Activated CD8-positive, alpha-beta T cell treated with anti-CD3 and anti-CD28 coated beads for 36 hours (primary cell): ENCODE measurements at places on chromosomes 7 and 10.

- no peak for DNase-seq
These were observed 204.1 kb upstream of the POM121L12 start for GRCh38 chr7:52831321-52831720.

GRCh38 chr7:131011976-131012375 lies 278.0 kb upstream of the KLF14 start:
- no peak for DNase-seq

GRCh38 chr10:21649454-21649872 lies 115.4 kb downstream of the MLLT10 start:
- DNase-seq = peak; percentile 41

GRCh38 chr7:139482662-139483466 lies 609 bp downstream of the KLRG2 start:
- DNase-seq = peak; percentile 32

DNA sequence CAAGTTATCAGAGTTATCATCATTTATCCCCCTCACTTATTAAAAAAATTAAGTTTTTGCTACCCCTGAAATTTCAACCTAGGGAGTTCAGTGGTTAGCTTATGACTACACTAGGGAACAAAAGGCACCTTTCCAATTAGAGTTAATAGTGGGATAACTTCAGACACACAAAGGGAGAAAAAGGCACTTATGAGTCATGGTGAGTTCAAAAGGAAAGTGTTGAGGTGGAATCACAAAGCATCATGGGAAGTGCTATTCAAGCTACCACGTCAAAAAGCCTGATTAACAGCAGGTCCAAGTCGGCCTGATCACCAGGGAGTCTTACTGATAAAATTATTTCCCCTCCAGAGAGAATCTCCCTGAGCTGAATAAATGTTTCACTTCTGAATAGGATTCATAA lies 165.7 kb downstream of the C7orf25 start:
- no peak for DNase-seq

GRCh38 chr10:27659786-27660185 lies 85.8 kb downstream of the MKX start:
- no peak for DNase-seq

- DNase-seq = no peak
These were observed at the start of gene TMEM176B for GRCh38 chr7:150799741-150800580. TSS of gene TMEM176B (minus strand) at chr7:150800364. CDS start at chr7:150796569, 3,795 bp downstream.

DNA sequence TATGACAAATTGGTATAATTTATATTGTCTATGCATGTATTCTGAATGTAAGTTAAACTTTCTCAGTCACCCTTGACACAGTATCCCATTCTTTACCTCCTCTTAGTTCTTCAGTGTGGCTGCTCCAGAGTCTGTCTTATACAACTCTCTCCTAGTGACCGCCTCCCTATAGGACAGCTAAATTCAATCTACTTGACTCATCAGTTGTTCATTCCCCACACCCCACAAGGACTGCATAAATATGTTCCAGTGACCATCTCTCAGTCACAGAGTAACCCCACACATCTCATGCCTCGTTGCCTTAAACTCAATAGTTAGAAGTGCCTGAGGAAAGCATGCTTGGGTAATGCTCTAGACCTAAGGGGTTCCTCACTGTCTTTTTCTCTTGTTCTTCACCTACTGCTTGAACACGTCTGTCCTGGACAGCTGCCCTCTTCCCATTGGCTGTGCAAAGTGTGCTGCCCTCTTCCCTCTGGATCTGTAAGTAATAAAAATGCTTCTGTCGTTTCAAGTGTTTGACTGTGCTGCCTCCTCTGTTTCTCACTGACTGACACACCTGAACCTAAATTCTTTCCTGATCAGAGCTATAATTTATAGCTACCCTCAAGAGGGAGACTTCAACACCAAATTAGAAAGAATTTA lies 494.6 kb upstream of the GRM3 start:
- no peak for DNase-seq

DNA sequence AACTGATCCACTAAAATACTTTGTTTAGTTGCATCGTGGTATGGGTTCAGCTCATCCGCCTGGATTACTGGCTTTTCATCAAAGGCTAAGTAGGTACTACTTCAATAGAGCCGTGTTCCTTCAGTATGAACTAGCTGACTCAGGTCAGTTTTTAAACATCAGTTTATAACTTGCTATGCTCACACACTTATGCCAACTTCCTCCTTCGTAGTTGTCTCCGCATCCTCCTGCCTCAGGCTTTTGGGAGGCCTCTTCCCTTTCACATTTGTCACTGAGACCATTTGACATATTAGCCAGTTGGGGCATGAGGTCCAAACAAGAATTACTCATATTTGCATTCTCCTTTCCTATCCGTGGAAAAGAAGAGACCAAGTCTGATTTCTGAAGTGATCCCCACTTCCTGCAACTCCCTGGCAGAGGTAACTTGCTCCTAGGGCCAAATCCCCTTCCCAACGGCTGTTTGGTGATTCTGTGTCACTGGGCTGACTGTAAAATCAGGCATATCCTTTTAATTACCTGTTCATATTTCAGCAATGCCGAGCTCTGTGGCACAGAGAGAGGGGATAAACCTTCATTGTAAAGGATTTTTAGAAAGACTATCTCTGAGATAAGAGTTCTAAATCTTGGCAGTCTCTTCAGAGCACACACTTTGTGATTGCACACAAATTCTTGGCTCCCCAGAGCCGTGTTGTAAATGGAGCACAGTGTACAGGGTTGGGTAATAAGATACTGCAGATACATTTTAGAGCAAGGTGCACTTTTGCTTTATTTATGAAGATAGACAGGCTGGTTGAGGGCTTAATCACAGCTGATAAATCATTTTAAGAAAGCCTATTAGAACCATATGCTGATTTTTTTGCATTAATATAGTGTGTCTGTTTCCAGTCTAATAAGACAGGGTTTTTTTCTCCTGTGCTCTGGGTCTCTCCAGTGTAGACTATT lies 108.0 kb downstream of the CREB5 start:
- DNase-seq = no peak

DNA sequence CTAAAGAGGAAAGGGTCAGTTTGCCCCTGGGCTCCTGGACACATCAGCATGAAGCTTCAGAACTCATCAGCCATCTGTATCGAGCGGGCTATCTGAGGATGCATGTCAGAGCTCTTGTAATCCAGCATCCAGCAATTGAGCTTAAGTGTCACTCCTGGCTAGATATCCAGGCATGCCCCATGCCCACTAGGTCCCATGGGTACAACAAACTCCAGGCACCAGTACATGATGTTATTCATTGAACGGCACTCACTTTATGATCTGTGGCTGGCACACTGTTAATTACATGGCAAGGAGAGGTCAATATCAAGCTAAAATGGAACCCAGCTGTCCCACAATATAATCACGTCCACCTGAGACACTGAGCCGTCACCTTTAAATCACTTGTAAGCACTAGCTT lies 274.2 kb downstream of the ELMO1 start:
- DNase-seq = no peak

DNA sequence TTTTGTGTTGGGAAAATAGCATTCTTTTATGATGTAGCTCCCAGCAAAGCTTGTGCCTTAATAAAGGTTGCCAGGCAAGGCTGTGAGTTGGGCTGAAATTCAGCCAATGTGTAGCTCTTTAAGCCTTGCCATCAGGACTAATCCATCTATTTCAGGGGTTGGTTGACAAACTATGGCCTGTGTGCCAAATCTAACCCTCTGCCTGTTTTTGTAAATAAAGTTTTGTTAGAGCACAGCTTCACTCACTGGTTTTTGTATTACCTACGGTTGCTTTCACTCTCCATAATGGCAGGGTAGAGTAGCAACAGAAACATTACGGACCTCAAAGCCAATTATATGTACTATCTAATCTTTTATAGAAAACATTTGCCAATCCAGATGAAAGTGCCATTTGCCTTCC lies 638.1 kb upstream of the POT1 start:
- DNase-seq = no peak

- no peak for DNase-seq
These were observed 13.6 kb downstream of the EIF4EBP2 start for GRCh38 chr10:70417568-70417967.

GRCh38 chr10:50392966-50393718 lies 141.8 kb upstream of the ASAH2 start:
- DNase-seq = no peak

DNA sequence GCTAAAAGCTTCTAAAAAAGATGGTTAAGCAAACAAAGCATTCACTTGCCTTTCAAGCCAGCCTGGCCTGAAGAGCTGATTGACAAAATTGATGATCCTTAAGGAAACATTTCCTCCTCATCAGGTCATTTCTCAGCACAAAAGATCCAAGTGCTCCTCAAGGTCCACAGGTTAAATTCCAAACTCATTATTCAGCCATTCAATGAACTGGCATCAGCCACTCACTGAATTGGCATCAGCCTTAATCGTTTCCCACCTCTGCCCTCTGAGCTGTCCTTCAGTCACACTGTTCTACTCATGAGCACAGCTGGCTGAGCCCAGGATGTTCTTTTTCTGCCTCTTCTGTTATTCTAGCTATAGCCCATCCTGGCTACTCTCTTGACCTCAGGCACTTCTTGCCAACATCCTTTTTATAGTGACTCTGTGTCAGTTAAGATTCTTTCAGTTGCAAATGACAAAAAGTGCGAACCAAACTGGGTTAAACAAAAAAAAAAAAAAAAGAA lies 147.5 kb downstream of the RAB11FIP2 start:
- DNase-seq = no peak

DNA sequence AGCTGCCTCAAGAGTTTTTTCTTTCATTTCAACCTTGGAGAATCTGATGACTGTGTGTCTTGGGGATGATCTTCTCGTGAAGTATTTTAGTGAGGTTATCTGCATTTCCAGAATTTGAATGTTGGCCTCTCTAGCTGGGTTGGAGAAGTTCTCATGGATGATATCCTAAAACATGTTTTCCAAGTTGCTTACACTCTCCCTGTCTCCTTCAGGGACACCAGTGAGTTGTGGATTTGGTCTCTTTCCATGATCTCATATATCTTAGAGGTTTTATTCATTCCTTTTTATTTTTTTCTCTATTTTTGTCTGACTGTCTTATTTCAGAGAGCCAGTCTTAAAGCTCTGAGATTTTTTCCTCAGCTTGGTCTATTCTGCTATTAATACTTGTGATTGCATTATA lies 282.3 kb upstream of the CSTF2T start:
- DNase-seq = no peak

GRCh38 chr10:74558403-74558802 lies 268.0 kb upstream of the KAT6B start:
- no peak for DNase-seq

GRCh38 chr7:79452495-79453265 lies 787 bp downstream of the MAGI2 start:
- peak; percentile 2 for DNase-seq

GRCh38 chr10:13079776-13080050 lies 20.2 kb upstream of the OPTN start:
- no peak for DNase-seq

DNA sequence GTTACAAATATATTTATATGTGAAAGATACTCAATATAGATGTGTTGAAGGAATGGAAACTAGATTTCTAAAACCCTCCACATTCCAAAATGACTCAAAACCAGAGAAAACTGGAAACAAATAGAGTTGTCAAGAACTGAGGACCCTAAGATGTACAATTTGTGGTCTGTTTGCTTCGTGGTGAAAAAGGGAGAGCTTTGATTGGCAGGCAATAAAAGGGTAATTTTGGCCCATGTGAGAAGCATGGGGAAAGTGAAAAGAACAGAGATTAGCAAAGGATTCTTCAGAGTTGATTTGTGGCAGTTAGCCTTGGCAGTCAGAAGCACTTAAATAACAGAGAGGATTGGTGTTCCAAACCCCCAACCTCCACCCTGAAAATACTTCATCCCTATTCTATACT lies 37.1 kb upstream of the DKK1 start:
- DNase-seq = no peak

GRCh38 chr7:33873518-33873917 lies 31.8 kb upstream of the BMPER start:
- DNase-seq = no peak

DNA sequence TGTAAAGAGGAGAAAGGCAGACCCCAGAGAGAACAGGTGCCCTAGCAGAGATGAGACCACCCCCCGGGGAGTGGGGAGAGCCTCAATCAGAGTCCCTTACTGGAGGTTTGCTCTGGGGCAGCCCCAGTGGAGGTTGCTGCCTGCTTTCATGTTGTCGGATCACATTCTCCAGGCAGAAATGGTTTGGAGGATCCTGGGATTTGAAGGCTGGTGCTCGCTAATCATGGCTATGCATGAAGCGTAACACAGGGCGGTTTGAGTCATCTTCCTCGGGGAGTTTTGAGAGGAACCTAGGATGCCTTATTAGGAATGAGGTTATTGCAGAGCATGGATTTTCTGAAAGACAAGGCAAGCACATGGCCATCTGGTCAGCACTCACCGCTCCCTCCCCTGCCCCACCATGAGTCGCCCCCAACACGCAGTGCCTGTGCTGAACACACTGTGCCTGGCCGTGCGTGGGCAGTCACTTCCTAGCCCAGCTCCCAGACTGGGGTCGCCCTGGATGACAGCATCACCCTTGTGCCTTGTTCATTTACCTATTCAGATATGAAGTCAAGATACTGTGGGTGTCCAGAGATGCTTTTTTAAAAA lies 319.9 kb downstream of the DPP6 start:
- no peak for DNase-seq

DNA sequence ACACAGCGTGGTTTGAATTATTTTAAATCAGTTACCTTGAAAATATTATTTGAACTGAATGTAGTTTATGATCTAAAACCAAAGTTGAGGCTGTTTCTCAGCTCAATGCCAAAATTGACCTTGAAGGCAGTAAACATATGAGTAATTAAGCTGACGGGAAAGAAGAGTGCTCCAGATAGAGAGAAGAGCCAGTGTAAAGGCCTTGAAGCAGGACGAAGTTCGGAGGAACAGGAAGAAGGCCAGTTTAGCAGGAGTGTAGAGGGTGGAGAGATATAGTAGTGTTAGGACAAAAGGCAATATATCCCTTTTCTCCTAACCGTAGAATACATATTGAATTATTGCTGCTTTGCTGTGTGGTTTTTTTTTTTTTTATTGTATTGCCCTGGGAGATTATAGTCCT lies 63.2 kb downstream of the CYP51A1 start:
- no peak for DNase-seq

DNA sequence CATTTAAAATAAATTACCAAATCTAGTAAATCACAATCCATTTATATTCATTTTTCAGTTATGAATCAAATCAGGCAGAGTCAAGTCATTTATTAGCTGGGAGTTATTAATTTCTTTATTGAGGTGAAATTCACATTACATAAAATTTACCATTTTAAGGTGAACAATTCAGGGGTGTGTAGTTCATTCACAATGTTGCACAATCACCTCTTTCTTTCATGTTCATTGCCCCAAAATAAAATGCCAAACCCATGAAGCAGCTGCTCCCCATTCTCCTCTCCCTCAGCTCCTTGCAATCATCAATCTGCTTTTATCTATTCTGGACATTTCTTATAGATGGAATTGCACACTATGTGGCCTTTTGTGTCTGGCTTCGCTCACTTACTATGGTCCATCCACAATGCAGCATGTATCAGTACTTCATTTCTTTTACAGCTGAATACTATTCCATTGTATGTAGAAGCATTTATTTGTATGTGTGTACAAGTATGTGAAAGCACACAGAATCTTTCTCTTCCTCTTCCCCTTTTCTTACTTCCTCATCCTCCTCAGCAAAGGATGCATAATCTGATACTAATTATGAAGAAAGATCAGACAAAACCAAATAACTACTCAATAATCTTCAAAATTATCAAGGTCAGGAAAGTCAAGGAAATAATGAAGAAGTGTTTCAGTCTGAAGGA lies 60.6 kb downstream of the LMBR1 start:
- no peak for DNase-seq

GRCh38 chr10:11164803-11165590 lies 147.3 kb downstream of the CELF2 start:
- peak; percentile 93 for DNase-seq
